SW480 (cell line): ENCODE measurements at places on chromosomes 5 and 9.

DNA sequence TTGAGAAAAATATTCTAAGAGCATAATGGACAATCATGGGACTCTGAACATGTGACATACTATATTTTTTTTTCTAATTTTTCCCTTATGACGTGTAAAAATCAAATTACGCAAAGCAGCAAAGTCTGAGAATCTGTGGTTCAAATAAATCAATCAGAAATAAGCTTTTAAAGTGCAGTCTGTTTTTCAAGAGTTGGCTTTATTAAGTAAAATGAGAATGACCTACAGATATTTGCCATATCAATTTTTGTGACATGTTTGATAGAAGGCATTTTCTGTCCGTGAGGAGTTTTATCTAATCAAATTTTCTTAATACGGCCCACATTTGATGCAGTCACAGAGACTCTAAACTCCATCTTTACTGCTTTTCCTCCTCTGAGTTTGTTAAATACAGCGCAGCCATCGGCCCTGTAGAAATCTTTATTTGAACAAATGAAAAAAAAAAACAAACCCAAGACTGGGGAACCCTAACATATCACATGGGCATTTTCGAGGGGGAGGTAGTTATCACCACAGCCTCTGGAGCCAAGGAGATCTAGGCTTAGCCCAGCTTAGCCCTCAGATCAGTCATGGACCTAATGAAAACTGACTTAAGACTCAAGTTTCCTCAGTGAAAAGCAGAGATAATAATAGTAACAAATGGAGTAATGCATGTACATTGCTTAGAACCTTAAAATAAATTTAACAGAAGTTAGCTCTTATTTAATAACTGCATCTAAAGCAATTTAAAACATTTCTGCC lies 263.6 kb upstream of the C9orf72 start:
- DNase-seq, result no peak

- no peak for DNase-seq
Observed at GRCh38 chr9:29144476-29144875, 1571.2 kb upstream of the C9orf72 start.

GRCh38 chr5:132771503-132771998 lies 5.5 kb downstream of the SEPTIN8 start:
- peak; percentile 28 for DNase-seq

DNA sequence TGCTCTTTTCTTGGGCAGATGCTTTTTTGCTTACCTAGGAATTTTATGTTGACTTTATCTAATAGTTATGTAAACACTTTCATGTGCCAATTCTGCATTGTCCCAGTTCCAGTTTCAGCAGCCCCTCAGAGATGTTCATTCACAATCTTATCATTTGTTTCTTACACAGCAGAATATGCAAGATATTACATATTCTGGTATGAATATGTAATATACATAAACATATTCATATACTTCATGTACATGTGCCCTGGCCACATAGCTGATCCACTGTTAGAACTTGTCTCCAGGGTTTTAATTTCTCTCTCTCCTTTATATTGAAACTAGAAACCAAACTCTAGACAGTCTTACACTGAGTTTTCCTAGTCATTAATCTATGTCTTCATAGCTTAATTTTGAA lies 90.2 kb upstream of the PARP8 start:
- no peak for DNase-seq

GRCh38 chr5:133330956-133331355 lies 279.1 kb downstream of the HSPA4 start:
- no peak for DNase-seq

DNA sequence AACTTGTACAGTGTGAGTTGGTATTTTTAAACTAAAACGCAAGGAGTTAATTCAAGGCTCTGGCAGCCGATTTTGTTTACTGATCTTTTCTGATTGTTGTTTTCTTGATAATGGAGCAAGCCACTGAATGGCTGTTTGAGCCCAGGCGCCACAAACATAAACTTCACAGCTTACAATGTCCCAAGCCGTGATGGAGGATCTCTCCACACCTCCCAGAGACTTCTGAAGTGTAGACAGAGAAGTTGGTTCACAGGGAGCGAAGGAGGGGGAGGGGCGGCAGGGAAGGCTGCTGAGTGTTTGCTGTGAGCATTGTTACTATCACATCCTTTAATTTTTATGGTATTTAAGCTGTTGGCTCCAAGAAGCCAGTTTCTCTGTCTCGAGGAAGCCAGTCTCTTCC lies 14.7 kb downstream of the ISL1 start:
- DNase-seq, result no peak

DNA sequence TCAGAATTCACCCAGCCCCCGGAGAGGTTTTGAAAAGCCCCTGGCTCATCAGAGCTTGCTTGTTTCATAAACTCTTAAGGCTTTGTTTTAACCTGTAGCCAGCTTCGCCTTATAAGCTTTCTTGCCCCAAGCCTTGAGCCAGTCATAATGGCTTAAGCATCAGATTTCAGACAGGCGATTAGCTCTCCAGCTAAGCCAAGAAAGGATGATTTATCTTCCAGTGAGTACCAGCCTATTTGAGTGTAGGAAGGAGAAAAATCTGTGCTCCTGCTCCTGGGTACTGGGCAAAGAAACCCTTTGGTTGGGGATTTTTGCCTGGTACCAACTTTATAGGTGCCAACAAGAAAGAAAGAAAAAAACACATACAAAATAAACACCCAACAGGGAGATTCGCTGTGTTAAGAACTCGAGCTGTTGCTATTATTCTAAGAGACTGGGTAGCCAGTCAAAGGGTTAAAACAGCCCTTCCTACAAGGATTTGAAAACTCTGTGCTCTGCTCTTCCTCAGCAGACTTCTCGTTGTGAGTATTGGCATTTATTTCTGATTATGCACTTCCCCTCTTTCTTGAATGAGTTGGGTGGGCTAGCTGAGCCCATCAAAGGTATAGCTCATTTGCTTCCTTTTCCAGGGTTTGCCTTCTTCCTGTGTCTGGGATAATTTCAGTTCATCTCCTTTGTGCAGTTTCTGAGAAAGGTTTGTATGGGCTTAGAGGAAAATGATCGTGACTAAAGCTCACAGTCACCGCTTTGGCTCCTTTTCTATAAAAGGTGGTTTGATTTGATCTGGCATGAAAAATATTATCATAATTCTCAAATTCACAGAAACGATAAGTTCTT lies 157.2 kb upstream of the DMRT1 start:
- no peak for DNase-seq

DNA sequence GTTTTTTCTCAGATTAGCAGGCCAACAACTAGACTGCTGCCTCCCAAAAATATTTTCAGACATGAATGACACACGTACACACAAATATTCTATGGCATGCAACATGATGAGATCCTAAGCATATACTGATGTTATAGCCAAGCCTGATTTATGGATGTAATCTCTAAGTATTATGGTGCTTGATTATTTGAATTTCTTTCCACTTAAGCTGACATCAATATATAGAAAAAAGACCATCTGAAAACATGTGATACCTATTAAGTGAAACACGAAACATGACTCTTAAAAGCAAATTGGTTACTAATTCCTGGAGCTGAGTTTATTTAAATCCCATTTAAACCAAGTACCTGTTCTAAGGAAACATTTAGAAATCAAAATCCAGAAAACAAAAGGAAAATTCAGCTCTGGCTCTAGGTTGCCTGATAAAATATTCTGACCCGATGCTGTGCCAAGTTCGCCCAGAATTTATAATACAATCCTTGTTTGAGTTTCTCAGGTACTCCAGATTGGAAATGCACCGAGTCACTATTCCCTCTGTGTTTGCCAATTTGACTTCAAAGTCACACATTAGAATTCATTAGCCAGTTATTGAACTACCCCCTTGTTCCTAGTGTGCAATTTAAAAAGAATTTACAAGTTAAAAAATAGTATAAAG lies 548.6 kb downstream of the CSNK1G3 start:
- no peak for DNase-seq

GRCh38 chr5:154948313-154948712 lies 7.4 kb downstream of the MRPL22 start:
- DNase-seq, result no peak

DNA sequence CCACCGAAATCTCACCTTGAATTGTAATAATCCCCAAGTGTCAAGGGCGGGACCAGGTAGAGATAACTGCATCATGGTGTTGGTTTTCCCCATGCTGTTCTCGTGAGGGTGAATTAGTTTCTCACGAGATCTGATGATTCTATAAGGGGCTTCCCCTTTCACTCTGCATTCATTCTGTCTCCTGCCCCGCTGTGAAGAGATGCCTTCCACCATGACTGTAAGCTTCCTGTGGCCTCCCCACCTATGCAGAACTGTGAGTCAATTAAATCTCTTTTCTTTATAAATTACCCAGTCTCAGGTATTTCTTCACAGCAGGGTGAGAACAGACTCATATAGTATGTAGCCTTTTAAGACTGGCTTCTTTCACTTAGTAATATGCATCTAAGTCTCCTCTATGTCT lies 128.1 kb upstream of the NR5A1 start:
- no peak for DNase-seq

GRCh38 chr5:175696139-175696854 lies 38.4 kb downstream of the HRH2 start:
- DNase-seq, result peak; percentile 81

DNA sequence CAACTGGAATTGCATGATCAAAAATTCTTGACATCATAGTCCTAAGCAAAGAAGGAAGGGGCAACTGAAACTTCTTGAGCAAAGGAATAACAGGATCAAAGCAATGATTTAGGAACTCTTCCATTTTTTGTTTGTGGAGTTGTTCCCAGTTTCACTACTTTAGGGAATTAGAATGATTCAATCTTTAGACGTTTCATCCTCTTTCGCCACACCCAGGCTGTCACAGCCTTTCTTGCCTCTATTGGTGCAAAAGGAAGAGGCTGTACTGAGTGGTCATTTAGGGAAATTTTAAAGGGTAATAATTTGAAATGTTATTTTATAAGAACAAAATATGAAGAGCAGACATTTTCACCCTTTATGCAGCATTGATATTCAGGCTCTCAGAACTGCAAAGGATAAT lies 1026.0 kb upstream of the ARRDC3 start:
- no peak for DNase-seq

GRCh38 chr5:168808051-168808616 lies 229.0 kb upstream of the PANK3 start:
- DNase-seq, result no peak

- no peak for DNase-seq
Observed at GRCh38 chr9:106615118-106615889, 247.7 kb upstream of the ZNF462 start.

DNA sequence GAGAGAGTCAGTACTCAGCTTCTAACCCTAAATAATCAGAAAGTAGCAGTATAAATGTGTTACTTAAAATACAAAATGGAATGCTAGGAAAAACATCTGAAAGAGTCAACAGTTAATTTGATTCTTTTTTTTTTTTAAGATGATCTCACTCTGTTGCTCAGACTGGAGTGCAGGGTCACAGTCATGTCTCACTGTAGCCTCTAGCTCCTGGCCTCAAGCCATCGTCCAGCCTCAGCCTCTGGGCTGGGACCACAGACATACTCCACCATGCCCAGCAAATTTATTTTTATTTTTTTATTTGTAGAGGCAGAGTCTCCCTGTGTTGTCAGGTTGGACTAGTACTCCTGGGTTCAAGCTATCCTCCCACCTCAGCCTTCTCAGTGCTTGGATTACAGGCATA lies 424.9 kb downstream of the IRX2 start:
- DNase-seq, result no peak
